ENCODE measurements at places on chromosomes 11 and 22.

GRCh38 chr11:130582981-130583380 is 134.5 kb downstream of the ADAMTS15 start:
- DNase-seq = no peak

DNA sequence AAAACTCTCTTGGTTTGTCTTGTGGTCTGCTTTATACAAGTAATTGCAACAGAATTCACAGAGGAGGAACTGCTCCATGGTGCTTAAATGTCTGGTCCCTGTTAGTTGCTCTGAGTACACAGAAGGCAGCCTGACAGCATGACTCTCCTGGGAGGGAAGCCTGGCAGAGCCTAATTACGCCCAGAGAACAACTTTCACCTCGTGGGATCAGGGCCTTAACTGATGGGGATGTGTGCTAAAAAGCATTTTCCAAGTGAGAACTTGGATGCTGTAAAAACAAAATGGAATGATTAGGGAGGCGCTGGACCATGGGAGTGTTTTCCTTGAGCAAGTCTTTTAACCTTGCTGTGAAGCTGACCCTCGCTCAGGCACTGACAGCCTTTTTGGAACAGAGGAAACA is 154.0 kb upstream of the TENM4 start:
- no peak for DNase-seq

DNA sequence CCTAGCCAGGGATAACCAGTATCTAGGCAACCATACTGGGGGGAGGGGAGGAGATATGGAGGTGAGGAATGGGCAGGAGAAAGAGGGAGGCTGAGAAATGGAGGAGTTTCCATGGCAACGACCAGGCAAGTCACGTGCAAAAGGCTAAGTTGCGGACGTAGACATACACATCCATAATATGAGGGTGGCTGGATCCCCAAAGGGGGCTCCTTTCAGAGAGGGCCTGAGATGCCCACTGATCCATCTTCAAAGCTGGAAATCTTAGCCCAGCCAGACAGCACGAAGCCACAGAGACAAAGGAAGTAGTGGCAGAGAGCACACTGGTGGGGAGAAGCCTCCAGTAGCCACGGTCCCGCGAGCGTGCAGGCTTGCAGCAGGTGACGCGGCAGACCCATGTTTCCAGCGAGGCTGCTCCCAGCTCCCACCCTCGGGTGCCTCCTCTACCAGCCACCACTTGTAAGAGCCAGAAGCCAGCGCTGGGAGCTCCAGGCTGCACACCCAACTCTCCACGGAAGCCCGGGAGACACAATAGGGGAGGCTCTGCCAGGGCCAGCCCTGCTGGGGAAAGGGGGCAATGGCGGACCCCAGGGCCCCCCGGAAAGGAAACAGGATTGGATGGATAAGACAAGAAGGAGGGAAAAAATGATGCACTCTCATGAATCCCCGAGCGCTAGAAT is 938 bp downstream of the FXYD6 start:
- DNase-seq = peak; percentile 12

DNA sequence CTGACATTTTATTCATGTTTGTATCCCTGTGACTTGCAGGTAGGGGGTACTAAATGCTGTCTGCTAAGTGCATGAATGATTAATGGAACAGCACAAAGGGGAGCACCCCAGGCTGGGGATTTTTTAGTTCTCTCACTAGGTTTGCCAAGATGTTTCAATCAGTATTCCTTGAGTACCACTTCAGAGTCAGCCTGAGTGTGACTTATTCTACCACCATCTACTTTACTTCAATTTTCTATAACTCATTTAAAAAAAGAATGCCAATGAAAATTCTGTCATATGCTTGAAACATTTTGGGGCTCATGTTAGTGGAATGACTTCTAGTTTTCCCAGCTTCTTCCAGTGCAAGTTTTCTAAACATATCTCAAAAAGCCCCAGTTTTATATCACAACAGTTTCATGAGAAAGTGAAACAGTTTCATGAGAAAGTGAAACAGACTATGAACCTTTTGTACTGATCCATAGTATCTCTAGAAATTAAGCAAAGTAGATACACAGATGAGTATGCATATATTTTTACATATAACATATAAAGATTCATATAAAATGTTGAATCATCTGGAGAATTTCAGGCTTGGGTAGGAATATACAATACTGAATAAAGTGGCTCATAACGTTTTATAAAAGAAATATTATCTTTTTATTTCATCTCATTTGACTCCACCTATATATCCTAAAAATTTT is 252.4 kb downstream of the GRM5 start:
- no peak for DNase-seq

GRCh38 chr11:5631417-5631816 is 6.6 kb downstream of the TRIM34 start:
- no peak for DNase-seq

GRCh38 chr22:40519284-40519947 is 117.1 kb downstream of the MRTFA start:
- no peak for DNase-seq

- no peak for DNase-seq
Measured at GRCh38 chr11:127816962-127817361, 770.4 kb downstream of the ETS1 start.

DNA sequence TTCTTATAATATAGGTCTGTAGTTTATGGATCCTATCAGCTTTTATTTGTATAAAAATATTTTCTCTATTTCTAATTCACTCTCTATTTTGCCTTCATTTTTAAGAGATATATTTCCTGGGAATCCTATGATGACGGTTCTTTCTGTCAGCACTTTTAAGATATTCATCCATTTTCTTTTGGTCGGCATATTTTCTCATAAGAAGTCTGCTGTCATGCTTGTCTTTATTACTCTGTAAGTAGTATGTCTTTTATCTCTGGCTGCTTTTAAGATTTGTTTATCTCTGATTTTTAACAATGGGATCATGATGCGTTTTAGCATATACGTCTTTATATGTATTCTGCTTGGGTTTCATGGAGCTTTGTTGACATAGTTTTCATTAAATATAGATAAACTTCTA is 175.5 kb downstream of the SNX19 start:
- no peak for DNase-seq

DNA sequence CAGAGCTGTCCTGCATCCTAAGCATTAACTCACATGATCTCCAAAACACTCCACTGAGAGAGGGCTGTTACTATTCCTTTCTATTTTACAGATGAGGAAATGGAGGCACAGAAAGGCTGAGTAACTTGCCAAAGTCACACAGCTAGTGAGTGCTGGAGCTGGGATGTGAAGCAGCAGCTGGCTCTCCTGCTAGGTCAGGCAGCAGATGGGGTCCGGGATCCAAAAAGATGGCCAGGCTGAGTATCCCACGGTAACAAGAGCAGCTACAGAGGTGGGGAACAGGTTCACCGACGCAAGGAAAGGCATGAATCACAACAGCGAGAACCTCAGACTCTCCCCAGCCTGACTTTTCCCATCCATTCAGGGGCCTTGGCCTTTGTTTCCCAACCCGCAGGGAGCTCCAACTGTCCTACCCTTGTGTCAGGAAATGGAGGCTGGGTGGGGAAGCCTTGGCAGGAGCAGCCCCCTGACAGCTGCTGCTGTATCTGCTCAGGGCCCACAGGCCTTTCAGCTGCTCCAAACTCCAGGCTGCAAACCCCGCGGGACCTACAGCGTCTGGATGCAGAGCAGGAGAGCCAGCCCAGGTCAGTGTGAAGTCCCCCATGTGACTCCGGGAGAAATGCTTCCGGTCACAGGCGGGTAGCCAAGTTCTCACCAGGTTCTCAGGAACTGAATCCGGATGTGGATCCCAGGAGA is 29.5 kb downstream of the DKK3 start:
- no peak for DNase-seq

- DNase-seq = no peak
Measured at GRCh38 chr11:86058360-86058759, 10.5 kb downstream of the PICALM start.

DNA sequence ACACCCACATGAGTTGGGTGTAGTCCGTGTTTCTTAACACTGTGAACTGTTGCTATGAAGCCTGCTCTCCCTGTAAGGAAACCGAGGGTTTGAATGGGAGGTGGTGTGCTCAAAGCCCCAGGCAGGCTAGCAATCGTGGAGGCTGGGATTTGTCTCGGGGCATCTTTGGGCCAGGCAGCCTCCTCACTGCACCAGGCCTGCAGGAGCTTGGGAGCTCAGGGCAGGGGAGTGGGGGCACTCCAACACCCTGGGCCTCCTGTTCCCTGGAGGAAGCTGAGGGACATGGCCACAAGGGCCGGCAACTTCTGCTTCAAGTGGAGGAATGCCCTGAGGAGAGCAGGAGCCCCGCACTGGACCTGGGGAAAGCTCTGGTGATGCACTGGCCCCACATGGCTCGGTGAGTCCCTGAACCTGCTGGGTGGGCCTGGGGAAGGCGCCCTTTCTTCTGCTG is 164.7 kb upstream of the B3GAT1 start:
- DNase-seq = no peak

- DNase-seq = no peak
Measured at GRCh38 chr11:57585301-57585700, 12.2 kb upstream of the SERPING1 start.

- peak; percentile 75 for DNase-seq
Measured at GRCh38 chr11:123062892-123063825, 1.2 kb upstream of the HSPA8 start.

GRCh38 chr22:19730198-19730597 is 6.9 kb downstream of the GP1BB start:
- no peak for DNase-seq

DNA sequence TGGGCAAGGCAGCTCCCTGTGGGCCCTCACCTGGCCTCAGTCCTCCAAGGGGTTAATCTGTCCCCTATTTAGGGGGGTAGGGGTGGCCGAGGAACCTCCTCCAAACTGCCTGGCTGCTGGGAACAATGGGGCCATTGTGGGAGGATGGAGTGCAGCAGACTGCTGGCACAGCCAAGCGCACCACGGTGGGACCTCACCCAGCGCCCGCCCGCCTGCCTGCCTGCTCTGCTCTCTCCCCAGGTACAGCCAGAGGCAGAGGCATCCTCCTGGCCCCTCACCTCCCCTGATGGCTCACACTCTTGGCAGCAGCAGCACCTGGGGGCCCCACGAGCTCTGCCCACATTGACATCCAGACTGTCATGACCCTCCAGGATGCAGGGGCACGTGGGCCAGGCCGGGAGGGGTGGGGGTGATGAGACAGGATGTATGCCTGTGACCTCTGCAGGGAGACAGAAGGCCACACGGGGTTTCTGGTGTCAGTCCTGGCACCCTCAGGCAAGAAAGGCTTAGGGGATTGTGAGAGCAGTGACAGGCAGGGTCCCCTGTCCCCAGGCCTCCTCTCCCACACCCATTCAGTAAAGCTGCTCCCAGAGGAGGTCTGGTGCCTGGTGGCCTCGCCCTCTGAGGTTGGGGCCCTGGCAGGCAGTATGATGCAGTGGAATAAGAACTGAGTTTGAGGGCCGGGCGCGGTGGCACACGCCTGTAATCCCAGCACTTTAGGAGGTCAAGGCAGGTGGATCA is 11.4 kb downstream of the BCL9L start:
- DNase-seq = peak; percentile 93

- no peak for DNase-seq
Measured at GRCh38 chr22:41245917-41246499, 5.3 kb upstream of the CHADL start.

GRCh38 chr22:17562906-17563870 is at the start of gene SLC25A18:
Gene SLC25A18 (plus strand): TSS chr22:17563498. CDS start chr22:17579945, 16,447 bp downstream.
- DNase-seq = no peak

DNA sequence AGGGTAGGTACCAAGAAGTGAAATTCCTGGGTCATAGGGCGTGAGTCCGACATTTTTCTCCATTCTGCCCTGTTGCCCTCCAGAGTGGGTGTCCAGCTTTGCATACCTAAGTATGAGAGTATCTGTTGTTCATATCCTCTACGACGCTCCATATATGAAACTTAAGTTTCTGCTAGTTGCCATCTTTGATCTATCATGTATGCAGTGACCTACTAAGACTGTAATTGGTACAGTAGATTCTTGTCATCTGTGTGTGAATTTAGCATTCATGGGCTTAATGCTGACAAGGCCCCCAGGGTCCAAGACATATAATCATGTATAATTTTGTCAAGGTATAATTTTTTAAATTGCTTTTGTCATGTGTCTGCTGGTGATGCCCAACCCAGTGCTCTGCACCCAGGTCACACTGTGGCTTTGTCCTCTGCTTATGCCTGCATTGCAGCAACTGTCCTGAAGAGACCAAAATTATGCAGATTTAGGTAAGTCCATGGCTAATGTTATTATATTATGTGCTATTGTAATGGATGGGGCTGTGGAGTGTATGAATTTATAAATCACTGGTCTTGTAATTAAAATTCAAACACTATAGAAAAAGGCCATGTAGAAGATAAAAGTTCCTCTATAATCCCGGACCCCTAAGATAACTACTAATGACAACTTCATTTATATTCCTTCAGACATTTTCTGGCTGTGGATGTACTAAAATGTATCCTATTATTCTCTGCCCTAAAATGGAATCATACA is 12.2 kb downstream of the NEAT1 start:
- no peak for DNase-seq

- no peak for DNase-seq
Measured at GRCh38 chr22:38177044-38177443, 4.6 kb downstream of the PLA2G6 start.

DNA sequence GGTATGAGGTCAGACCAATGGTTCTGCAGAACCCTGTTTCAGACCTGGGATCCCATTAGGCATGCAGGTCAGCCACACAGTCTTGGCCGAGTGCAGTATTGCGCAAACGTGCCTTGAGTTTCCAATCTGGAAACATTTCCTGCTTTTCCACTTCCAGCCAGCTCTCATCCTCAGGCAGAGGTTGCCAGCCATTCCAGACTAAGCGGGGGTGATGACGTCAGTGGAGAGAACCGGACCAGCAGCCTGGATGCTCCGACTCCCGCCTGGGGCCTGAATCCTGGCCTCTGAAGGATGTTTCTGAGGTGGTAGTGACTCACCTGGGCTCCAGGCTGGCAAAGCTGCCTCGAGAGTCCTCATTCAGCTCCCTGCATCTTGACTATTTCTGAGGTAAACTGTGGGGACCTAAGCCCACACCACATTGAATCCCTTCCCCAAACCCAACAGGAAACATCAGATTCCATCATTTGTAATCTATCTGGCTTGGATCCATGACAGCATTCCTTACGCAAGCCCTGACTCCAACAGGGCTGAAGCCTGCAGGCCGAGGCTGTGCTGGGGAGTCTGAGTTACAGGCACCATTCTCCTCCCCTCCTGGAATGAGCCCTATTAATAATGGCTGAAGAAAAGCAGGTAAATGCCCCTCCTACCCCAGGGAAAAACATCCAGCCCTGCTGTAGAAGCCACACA is 83.0 kb downstream of the ABTB2 start:
- DNase-seq = no peak

All from CD4-positive, alpha-beta T cell (primary cell).